Left lung (tissue), 14 donors: ENCODE measurements at places on chromosomes 7 and 10. TPM values are rescaled to one million over a fixed set of nuclear protein-coding genes. Genes with fewer than 3 reads are reported as not detected.

SGCE gene
- total RNA-seq, result 49.9 TPM

GRCh38 chr10:124508070-124508667 lies 46.5 kb downstream of the LHPP start:
- no peak overlapping the region for H3K4me3 ChIP-seq
- no peaks in the 10 kb centered on the region for H3K27me3 ChIP-seq
- no peaks in the 10 kb centered on the region for H3K36me3 ChIP-seq
- H3K27ac ChIP-seq, result no peak overlapping the region

NPY4R gene
- total RNA-seq, result 0.32 TPM

GRCh38 chr10:125866421-125867029 lies 14.6 kb downstream of the DHX32 start:
- no peak for DNase-seq
- no peak overlapping the region for H3K27ac ChIP-seq
- no peak overlapping the region for H3K4me3 ChIP-seq
- peaks cover 18% of the 10 kb centered on the region for H3K36me3 ChIP-seq
- no peaks in the 10 kb centered on the region for H3K27me3 ChIP-seq
- no peaks in the 10 kb centered on the region for H3K4me1 ChIP-seq

- H3K4me3 ChIP-seq, result no peak overlapping the region
- no peak overlapping the region for H3K27ac ChIP-seq
- no peak for DNase-seq
These were observed 13.5 kb upstream of the NFKB2 start for GRCh38 chr10:102381983-102382382.

GRCh38 chr10:95181726-95182125 lies 12.3 kb upstream of the ACSM6 start:
- H3K27me3 ChIP-seq, result no peaks in the 10 kb centered on the region
- DNase-seq, result peak; percentile 48
- peaks cover 20% of the 10 kb centered on the region for H3K4me1 ChIP-seq
- no peak overlapping the region for H3K4me3 ChIP-seq
- peak overlapping the region; percentile 17 for H3K27ac ChIP-seq

GRCh38 chr10:75431180-75432111 lies at the start of gene LRMDA:
Gene LRMDA, plus strand, starts transcription at chr10:75431624.
- H3K4me3 ChIP-seq, result peak within 1 kb of the TSS; percentile 53
- H3K4me1 ChIP-seq, result peaks cover 24% of the 10 kb centered on the region

GRCh38 chr10:14240253-14241189 lies 90.2 kb downstream of the FRMD4A start:
- no peak overlapping the region for H3K4me3 ChIP-seq
- H3K27me3 ChIP-seq, result peaks cover 15% of the 10 kb centered on the region
- H3K4me1 ChIP-seq, result no peaks in the 10 kb centered on the region
- DNase-seq, result no peak
- H3K27ac ChIP-seq, result no peak overlapping the region
- no peaks in the 10 kb centered on the region for H3K36me3 ChIP-seq

DNA sequence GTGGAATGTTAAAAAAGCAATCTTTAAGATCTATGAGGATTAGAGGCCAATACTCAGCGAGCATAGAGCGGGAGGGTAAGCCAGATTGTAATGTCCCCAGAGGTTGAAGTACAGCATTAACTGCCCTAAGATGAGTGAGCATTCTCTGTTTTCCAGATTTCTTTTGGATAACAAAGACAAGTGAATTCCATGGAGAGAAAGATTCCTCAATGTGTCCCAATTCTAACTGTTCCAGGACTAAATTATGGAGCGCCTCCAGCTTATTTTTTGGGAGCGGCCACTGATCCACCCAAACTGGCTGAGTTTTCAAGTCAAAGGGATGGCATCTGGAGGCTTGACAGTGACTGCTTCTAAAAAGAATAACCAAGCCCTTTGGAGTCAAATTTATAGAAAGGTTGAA lies 39.3 kb upstream of the AKR1C2 start:
- no peak overlapping the region for H3K4me3 ChIP-seq
- DNase-seq, result no peak
- H3K27ac ChIP-seq, result peak overlapping the region; percentile 29
- H3K27me3 ChIP-seq, result no peaks in the 10 kb centered on the region
- peaks cover 23% of the 10 kb centered on the region for H3K4me1 ChIP-seq

GRCh38 chr10:33237736-33238624 lies 96.5 kb downstream of the NRP1 start:
- no peak for DNase-seq
- H3K4me3 ChIP-seq, result no peak overlapping the region
- no peaks in the 10 kb centered on the region for H3K36me3 ChIP-seq
- peak overlapping the region; percentile 3 for H3K27ac ChIP-seq
- H3K4me1 ChIP-seq, result peaks cover 14% of the 10 kb centered on the region
- no peaks in the 10 kb centered on the region for H3K27me3 ChIP-seq

DNA sequence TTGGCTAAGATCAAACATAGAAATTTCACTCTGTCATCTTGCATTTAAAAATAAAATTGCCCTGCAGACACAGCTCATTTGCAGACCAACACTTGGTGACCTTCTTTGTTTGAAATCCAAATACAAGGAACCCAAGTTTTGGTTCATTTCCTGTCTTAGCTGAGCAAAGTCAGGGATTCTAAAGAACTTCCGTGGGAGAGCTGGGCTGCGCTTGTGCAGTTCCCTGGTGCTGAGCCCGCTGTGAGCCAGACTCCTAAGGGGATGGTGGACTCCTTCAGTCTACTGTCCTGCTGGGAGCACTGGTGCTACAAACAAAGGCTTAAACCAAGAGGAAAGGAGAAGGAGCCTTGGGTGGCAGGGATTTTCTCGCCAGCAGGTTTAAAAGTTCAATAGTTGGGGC lies 60.0 kb downstream of the MYOF start:
- no peak overlapping the region for H3K4me3 ChIP-seq
- H3K27ac ChIP-seq, result peak overlapping the region; percentile 47
- DNase-seq, result no peak
- no peaks in the 10 kb centered on the region for H3K27me3 ChIP-seq
- H3K4me1 ChIP-seq, result peaks cover 24% of the 10 kb centered on the region
- H3K36me3 ChIP-seq, result no peaks in the 10 kb centered on the region

GRCh38 chr10:12603766-12604470 lies 254.6 kb downstream of the CAMK1D start:
- no peak overlapping the region for H3K4me3 ChIP-seq
- no peak for DNase-seq
- no peak overlapping the region for H3K27ac ChIP-seq
- H3K4me1 ChIP-seq, result peaks cover 3% of the 10 kb centered on the region

MSMB gene
- 17.1 TPM for total RNA-seq

GPR146 gene
- total RNA-seq, result 16.7 TPM

GRCh38 chr7:144834641-144835144 lies 1.2 kb downstream of the TPK1 start:
- DNase-seq, result peak; percentile 49
- peak overlapping the region; percentile 98 for H3K27ac ChIP-seq
- no peaks in the 10 kb centered on the region for H3K36me3 ChIP-seq
- no peaks in the 10 kb centered on the region for H3K27me3 ChIP-seq
- H3K4me3 ChIP-seq, result peak overlapping the region; percentile 65

DNA sequence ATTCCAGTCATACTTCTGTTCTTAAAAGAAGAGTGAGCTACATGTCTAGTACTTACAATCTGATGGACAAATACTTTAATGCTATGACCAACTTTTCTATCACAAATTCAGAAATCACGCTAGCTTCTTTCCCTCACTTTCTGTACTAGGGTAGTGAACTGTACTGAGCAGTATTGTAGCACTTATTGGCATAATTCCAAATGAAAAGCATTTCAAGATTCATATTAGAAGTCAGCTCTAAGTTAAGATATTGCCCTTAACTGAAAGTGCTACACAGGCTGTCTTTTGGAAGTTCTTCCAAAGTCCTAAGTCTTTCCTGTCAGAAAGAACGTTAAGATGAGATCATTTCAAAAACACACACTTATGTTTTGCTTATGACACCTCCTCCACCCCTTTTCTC lies 13.4 kb downstream of the P4HA1 start:
- H3K36me3 ChIP-seq, result no peaks in the 10 kb centered on the region
- H3K27me3 ChIP-seq, result no peaks in the 10 kb centered on the region
- DNase-seq, result no peak
- H3K4me1 ChIP-seq, result peaks cover 9% of the 10 kb centered on the region

ARHGEF35 gene
- 1.0 TPM for total RNA-seq

GRCh38 chr7:140517546-140518369 lies 38.5 kb upstream of the MKRN1 start:
- H3K4me3 ChIP-seq, result no peak overlapping the region
- DNase-seq, result peak; percentile 91
- no peaks in the 10 kb centered on the region for H3K27me3 ChIP-seq
- no peaks in the 10 kb centered on the region for H3K36me3 ChIP-seq
- H3K4me1 ChIP-seq, result no peaks in the 10 kb centered on the region
- no peak overlapping the region for H3K27ac ChIP-seq

DNA sequence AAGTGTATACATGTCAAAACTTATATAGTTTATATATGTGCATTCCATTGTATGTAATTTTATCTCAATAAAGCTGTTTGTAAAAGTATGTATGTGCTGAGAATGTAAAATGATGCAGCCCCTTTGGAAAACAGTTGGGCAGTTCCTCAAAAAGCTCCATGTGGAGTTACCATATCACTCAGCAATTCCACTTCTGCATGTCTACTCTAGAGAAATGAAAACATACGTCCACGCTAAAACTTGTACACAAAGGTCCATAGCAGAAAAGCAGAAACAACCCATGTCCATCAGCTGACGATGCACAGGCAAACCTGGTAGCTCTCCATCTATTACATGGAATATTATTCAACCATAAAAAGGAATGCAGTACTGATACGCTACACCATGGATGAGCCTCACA lies 8.3 kb upstream of the RGS10 start:
- H3K4me1 ChIP-seq, result no peaks in the 10 kb centered on the region
- no peaks in the 10 kb centered on the region for H3K36me3 ChIP-seq
- no peak for DNase-seq
- no peak overlapping the region for H3K27ac ChIP-seq

- no peaks in the 10 kb centered on the region for H3K27me3 ChIP-seq
- H3K4me3 ChIP-seq, result no peak overlapping the region
- no peak overlapping the region for H3K27ac ChIP-seq
- H3K36me3 ChIP-seq, result no peaks in the 10 kb centered on the region
These were observed 269.1 kb upstream of the GLI3 start for GRCh38 chr7:42506097-42506496.

DNA sequence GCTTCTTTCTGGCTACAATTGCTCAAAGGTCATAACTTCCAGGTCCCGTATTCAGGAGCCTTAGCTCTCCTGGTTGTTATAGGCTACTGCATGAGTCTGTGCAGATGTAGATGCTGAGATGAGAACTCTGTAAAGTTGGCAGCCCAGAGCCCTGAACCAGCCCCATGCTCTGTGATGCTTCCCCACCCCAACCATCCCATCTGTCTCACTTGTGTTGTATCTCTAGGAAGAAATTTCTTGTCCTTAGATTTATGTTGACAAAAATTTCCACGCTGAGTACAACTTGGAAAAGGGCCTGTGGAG lies 61.2 kb upstream of the EEPD1 start:
- H3K27me3 ChIP-seq, result no peaks in the 10 kb centered on the region
- DNase-seq, result no peak
- H3K4me3 ChIP-seq, result no peak overlapping the region

DNA sequence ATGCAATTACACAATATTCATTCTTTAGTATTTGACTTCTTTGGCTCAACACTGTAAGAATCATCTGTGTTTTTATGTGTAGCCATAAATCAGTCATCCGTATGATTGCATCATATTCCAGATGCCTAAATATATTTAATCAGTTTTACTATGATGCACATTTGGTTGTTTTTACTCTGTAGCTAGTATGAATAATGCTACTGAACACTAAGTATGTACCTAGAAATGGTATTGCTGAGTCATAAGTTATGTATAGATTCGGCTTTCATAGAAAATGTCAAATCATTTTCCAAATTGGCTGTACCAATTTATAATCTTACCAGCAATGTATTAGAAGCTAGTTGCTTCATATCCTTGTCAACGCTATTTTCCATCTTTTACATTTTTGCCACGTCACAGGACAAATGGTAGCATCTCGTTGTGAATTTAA lies 197.3 kb upstream of the PLXNA4 start:
- no peak overlapping the region for H3K27ac ChIP-seq
- H3K4me3 ChIP-seq, result no peak overlapping the region
- H3K27me3 ChIP-seq, result no peaks in the 10 kb centered on the region
- H3K4me1 ChIP-seq, result no peaks in the 10 kb centered on the region
- DNase-seq, result no peak

DNA sequence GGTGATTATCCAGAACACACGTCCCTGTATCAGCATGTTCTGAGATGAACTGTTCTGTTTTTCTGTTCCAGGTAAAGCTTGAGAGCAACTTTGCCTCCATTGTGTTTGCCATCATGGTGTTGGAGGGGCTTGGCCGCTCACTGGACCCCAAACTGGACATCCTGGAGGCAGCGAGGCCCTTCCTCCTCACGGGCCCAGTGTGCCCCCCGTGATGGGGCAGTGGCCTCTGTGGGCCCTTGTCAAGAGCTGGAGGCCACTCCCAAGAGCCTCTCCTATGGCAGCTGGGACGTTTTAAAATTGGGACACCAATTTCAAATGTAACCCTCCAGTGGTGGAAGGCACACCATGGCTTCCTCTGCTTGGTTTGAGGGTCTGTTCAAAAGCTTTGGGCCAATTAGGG lies 1.9 kb upstream of the NDUFB2 start:
- no peak for DNase-seq
- no peaks in the 10 kb centered on the region for H3K27me3 ChIP-seq
- H3K4me3 ChIP-seq, result no peak overlapping the region
- no peak overlapping the region for H3K27ac ChIP-seq

UBE2D4 gene
- 25.7 TPM for total RNA-seq

- H3K27me3 ChIP-seq, result no peaks in the 10 kb centered on the region
- no peak for DNase-seq
- H3K27ac ChIP-seq, result no peak overlapping the region
- no peaks in the 10 kb centered on the region for H3K36me3 ChIP-seq
These were observed 598.6 kb upstream of the FOXK1 start for GRCh38 chr7:4083513-4083912.

GRCh38 chr10:85400981-85401695 lies 965.5 kb downstream of the GRID1 start:
- no peaks in the 10 kb centered on the region for H3K36me3 ChIP-seq
- DNase-seq, result no peak
- H3K4me1 ChIP-seq, result no peaks in the 10 kb centered on the region
- H3K4me3 ChIP-seq, result no peak overlapping the region
- H3K27me3 ChIP-seq, result no peaks in the 10 kb centered on the region

GRCh38 chr10:100518761-100519241 lies 860 bp downstream of the SEC31B start:
- H3K4me3 ChIP-seq, result no peak overlapping the region
- DNase-seq, result peak; percentile 38
- H3K27me3 ChIP-seq, result no peaks in the 10 kb centered on the region

GRCh38 chr7:92588561-92588960 lies 1.6 kb downstream of the FAM133B start:
- no peak for DNase-seq
- no peak overlapping the region for H3K4me3 ChIP-seq
- H3K4me1 ChIP-seq, result peaks cover 54% of the 10 kb centered on the region
- H3K27ac ChIP-seq, result no peak overlapping the region
- H3K27me3 ChIP-seq, result no peaks in the 10 kb centered on the region
- no peaks in the 10 kb centered on the region for H3K36me3 ChIP-seq

DNA sequence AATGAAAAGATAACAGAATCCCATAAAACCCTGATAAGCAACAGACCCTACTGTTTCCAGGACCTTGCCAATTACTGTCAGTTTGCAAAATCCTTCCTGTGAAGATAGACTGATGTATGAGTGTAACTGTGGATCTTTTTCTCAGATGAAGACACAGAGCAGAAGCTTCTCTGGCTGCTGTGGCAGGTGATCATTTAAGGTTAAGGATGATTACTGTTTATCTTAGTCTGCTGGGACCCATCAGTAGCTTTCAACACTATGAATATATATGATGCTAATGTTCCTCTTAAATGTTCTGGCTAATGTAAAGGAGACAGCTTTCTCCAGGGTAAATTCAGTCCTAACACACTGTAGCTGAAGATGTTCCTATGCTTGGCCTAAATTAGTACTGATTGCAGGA lies 56.0 kb upstream of the CTTNBP2 start:
- H3K27me3 ChIP-seq, result no peaks in the 10 kb centered on the region
- no peaks in the 10 kb centered on the region for H3K36me3 ChIP-seq
- no peak overlapping the region for H3K4me3 ChIP-seq
- no peaks in the 10 kb centered on the region for H3K4me1 ChIP-seq
- no peak for DNase-seq

CTAGE8 gene
- total RNA-seq, result 3.0 TPM

CPA2 gene
- total RNA-seq, result not detected
